ENCODE measurements at places on chromosomes 2 and 18.
A peak's percentile ranks its signal among the peaks of the same experiment; 100 is the strongest.

DNA sequence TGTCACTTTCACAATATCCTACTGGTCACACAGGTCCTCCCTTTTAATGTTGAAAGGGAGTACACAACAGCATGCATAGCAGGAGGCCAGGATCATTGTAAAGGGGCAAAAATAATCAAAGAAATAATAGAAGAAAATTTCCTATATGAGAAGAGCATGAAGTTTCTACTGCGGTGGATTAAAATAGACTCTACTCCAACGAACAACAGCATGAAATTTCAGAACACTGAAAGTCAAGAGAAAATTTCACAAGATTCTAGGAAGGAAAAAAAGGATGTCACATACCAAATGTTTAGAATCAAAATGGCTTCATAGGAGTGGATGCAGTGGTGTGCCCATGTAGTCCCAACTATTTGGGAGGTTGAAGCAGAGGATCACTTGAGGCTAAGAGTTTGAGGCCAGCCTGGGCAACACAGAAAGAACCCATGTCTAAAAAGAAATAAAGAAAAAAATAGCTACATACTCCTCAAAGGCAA, 72.0 kb upstream of the EPAS1 start:
- DNase-seq = no peak

DNA sequence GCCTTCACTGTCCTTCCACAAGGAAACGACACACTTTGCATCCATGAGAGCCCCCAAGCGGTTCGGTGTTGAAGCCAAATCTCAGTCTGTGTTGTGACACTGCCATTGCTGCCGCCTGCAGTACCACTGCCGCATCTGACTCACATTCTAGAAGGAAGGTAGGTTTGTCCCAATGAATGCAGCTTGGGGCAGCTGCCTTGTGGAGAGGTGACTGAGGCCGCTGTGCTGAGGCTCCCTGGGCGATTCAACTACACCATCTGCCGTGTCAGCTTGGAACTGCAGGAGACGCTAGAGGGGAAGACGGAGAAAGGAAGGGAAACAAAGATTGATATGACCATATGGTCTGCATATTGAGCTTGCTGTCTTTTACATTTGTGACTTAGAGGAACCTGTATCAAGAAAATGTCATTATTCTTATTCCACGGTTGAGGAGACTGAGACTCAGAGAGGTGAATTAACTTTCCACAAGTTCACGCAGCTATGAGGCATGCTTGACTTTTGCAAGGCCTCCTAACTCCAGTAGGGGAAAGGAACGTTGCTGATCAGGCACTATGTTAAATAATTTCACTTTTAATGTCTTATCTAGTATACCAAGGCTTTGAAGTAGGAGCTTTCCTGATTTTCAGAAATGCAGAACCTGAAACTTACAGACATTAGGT, 43.5 kb upstream of the LMAN1 start:
- DNase-seq = peak; percentile 55

- no peak for DNase-seq
Measured at GRCh38 chr2:111134055-111134454, 13.3 kb downstream of the BCL2L11 start.

GRCh38 chr2:188380280-188380679, 88.6 kb downstream of the GULP1 start:
- DNase-seq = no peak

DNA sequence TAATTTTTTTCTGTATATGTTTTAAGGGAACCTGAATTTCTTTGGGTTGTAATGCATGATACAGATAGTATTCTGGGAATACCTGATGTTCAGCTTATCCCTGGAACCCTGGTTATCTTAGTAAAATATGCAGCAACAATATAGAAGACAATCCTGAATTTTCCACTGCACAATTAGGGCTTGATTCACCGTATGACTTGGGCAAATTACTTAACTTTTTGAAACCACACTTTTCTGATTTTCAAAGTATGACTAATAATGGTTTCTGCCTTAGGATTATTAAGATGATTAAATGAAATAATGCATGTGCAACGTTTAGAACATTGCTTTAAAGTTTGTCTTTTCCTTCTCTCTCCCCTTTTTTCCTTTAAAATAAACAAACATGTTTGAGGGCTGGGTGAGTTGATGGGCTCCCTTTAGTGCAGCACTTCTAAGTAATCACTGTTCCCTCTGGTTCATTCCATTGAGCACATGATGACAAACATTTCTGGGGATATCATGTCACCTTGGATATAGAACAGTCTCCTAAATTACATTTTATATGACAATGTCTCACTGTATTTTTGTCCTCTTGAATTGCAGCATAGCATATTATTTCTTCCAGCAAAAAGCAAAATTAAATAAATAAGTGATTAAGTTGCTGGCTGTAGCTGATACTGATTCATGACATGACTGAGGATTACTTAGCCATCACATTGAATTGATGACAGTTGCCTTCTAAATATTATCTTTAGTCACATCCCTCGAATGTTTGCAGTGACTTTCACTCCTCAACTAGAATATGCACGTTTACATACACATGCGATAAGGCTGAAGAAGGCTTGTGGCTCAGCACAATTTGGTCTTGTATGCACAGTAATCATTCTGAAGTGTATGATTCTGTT, 254.5 kb downstream of the NEDD4L start:
- DNase-seq = no peak

GRCh38 chr2:136751406-136751805, 13.9 kb upstream of the THSD7B start:
- DNase-seq = no peak

GRCh38 chr2:10371441-10372196, 68.9 kb downstream of the HPCAL1 start:
- DNase-seq = no peak

- DNase-seq = no peak
Measured at GRCh38 chr2:178403671-178404306, 47.2 kb downstream of the PRKRA start.

DNA sequence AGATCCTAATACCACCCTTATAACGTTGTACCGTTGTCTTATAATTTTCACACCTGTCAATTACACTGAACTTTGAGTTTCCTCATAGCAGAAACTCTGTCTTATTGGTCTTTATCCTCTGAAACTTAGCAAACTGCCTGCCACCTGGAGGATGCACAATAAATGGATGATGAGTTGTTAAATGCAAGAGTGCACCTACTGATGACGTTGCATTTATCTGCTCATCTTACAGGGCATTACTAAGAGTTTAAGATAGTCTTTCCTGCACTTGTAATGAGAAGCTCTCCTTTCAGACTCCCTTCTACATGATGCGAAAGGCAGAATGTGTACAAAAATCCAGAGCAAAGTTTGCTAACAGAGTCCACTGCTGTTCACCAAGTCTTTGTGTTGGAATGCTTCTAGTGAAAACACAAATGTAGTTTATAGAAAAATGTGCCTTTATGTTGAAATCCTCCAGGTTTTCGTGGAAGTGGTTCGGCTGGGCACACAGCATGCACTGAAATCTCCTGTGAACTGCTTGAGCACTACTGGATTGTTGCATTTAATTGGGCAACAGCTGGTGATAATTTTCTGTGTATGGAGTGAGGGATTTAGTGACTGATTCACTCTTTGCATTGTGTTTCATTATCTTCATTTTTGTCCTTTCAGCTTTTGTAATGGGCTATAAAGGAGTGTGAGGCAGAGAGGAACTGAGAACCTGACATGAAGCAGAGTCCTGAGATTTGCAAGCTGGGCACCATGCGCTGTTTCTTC, 665.8 kb upstream of the ID2 start:
- DNase-seq = no peak

- DNase-seq = no peak
Measured at GRCh38 chr2:75587954-75588587, 27.3 kb upstream of the EVA1A start.

Measured in activated CD4-positive, alpha-beta T cell treated with anti-CD3 and anti-CD28 coated beads, Interleukin-2, amount 50 U/mL, for 24 hours (primary cell).